ENCODE measurements at places on chromosomes 2 and 18.
A peak's percentile ranks its signal among the peaks of the same experiment; 100 is the strongest.

- no peak for DNase-seq
Observed at GRCh38 chr2:2838548-2838845, 507.4 kb upstream of the MYT1L start.

- no peak for DNase-seq
Observed at GRCh38 chr2:164917296-164917903, 37.9 kb downstream of the SLC38A11 start.

DNA sequence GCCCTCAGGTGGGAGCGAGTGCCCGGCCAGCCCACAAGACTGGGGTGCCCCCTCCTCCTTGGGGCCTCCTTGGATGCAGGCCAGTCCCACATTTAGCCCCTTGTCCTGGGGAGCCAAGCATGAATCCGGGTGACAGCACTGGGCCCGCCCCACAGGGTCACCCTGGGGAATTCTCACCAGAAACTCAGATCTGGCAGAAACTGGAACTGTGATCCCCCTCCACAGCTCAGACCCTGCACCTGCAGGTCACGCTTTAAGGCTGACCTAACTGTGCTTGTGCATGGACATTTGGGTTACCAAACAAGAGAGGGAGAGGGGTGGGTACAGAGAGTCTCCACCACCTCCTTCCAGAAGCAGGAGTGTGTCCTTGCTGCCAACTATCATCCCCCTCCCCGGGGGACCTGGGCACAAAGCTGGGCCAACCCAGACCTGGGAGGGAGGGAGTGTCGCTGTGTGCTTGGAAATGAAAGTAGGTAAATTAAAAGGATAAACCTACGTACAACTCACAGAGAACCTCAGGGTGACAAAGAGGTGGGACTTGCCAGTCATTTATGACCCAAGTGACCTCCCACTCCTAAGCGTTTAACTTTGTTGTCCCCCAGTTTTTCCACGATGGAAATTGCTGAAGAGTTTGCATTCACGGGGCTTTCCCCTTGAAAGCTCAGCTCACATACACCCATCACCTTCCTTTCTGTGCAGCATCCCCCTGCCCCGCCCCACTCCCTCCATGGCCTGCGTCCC lies 9.1 kb downstream of the ITM2C start:
- no peak for DNase-seq

- no peak for DNase-seq
Observed at GRCh38 chr2:151344906-151345305, 12.5 kb upstream of the TNFAIP6 start.

GRCh38 chr2:72561621-72562318 lies 264.1 kb downstream of the EXOC6B start:
- no peak for DNase-seq

GRCh38 chr2:103005393-103005792 lies 243.6 kb downstream of the TMEM182 start:
- no peak for DNase-seq

GRCh38 chr2:170177950-170178781 lies at the start of gene MYO3B:
TSS of gene MYO3B (plus strand) at chr2:170178147. CDS start at chr2:170178288, 141 bp downstream.
- no peak for DNase-seq

DNA sequence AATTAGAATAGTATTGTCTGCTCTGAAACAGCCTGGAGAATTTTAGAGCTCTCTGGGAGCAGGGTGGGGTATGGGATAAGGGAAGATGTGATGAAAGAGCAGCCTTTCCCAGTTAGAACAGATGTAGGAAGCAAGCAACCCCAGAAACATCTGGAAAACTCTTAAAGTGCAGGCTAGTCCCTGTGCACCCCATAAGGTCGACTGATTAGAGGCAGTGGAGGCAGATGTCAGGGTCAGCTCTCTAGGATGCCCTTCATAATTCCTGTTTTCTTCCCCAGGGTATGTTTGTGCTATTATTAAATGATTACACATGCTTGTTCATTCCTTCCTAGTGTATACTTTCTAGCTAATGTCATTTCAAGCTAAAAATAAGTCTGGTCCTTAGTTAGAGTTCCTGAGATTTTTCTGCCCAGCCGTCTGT lies 41.7 kb downstream of the PTPRM start:
- no peak for DNase-seq

GRCh38 chr2:159177957-159178356 lies 108.5 kb downstream of the WDSUB1 start:
- no peak for DNase-seq

DNA sequence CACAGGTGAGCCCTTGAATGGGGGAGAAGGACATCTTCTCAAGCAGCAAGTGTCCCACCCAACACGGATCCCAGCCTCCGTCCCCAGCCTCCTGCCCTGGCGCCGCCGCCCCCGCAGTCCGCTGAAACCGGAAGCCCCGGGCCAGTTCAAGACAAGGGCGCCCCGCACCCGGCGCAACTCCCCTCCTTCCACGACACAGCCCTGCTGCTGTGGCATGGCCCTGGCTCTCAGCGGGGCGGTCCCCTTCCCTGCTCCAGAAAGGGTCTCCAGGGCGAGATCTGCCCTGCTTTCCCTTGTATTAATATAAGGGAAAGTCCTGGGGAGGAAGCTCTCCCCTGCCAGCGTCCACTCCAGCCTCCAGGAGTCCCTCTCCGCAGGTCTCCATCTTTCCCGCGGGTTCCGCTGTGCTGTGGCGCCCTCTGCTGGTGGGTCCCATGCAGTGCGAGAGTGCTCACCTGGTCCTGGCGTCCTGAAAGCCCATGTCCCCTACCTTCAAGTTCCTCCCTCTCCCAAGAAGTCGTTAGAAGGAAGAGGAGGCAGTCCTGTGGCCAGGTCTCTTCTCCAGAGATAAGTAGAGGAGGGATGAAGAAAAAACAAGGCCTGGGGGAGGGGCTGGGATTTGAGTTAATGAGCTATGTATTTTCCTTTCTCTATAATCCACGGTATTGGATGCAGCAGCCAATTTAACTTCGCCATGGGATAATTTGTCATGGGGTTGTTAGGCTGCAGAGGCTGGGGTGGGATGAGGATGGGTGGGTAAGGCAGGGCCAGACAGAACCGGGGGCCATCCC lies 176.0 kb downstream of the SMAD2 start:
- peak; percentile 25 for DNase-seq

GRCh38 chr2:117958186-117958585 lies 55.7 kb downstream of the CCDC93 start:
- no peak for DNase-seq

DNA sequence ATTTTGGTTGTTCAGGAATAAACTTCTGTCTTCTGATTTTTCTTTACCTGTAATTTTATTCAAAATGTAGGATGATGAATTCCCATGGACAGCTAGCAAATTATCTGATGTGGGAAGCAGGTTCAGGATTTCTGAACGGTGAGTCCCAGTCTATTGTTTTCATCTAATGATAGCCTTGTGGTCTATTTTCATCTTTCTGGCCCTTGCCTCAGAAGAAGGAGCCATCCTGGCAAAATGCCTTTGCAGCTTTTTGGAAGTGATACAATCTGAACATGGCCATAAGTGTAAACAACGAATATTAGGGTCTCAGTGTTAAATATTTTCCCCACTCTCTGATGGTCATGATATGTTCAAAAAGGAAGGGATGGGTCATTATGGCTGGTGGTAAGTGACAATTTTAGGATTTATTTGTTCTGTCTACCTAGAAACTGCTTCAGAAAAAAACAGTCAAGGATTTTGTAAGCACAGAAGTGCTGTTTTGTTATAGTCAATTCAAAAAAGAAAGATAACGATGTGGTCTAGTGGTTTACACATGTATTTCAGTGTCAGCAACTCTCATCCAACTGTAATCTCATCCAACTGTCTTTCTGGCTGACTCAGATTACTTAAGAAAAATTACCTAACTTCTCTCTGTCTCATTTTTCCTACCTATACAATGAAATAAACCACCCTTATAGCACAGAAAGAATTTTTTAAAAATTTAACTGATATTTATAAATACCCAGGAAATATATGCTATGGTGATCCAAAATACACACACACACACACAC lies 272.6 kb upstream of the ERBB4 start:
- DNase-seq = no peak

DNA sequence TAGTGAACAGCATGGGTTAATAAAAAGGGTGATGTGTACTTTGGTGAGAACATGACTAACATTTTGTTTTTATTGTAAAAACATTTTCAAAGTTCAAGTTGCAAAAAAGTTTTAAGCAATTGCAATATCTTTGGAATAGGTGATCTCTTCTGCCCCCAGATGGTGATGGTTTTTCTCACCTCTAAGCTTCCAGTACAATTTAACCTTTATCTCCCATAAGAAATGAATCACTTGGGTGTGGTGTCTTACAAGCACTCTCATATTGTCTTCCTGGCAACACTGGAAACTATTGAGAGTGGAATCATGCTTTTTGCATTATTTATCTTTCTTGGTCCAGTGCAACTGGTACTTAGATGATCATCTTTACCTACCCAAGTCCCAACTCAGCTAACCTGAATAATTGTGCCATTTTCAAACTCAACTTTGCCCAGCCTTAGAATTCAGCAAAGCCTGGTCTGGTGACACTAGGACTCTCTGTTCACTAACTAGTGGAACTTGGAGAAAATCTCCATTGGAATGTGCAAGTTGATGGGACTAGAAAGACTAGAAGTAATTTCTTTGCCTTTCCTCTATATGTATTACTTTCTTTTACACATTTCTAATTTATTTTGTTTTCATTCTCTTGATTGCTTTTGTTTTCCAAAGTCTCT lies 964.7 kb upstream of the ZEB2 start:
- no peak for DNase-seq

GRCh38 chr2:145323512-145323911 lies 803.6 kb upstream of the ZEB2 start:
- no peak for DNase-seq

- DNase-seq = no peak
Observed at GRCh38 chr2:69641887-69642708, 1.4 kb downstream of the AAK1 start.

DNA sequence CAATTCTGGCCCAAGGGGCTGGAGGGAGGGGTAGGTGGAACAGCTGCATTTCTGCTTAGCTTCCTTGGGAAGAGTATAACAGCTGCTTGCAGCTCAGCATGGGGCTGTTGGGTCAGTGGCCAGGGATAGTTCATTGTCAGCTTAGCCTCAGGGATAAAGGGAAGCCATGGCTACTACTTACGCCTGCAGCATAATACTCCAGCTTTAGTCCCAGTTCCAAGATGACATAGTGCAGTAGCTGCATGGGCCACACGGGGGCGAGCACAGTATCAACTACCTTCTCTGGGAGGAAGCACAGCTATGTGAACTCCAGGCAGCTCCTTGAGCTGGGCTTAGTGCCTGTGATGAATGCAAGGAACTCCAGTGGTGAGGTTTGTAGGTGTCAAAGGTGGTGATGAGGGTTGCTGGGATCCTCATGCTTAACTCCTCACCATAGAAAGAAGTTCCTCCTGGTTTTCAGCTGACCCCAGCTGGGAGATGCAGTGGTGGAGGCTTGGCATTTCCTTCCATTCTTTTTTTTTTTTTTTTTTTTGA lies 35.4 kb upstream of the RHOB start:
- DNase-seq = peak; percentile 66

DNA sequence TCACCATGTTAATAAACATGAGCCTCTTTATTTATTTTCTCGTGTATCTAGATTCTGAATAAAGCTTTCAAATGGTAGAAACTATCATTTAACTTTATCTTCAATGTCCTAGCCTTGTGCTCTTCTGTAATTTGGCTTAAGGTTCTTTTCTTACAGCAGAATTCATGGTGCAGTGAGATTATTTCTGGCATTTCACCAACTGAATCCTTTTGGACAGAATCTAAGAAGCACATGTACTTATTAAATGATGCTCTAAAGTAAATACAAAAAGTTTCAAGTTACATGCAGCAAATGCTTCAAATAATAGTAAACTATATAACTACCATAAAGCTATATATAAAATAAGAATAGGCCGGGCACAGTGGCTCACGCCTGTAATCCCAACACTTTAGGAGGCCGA lies 65.9 kb downstream of the AP1S3 start:
- DNase-seq = no peak

DNA sequence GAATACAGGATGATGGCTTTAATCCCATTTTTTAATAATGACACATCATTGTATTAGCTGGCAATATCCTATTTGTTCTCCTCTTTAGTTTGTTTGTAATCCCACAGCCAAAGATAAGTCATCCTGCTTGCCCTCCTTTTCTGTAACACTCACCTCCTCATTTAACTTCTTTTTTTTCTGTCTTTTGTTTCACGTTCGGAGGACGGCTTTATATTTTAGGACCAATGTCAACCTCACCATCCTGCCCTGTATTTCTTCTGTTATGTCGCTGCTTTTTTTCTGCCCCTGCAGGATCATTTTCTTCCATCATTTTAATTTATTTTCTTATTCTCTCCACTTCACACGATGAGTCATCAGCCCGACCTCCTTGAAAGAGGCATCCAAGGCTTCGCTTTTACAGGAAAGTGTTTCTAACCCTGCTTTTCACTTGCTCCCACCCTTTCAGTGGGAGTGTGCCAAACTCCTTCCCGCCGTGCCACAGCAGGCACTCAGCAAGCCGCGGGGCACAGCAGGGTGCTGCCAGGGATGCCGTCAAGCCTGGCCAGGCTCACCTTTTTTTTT lies 11.4 kb downstream of the RAB31 start:
- no peak for DNase-seq

GRCh38 chr2:182240862-182241371 lies 185.9 kb downstream of the PDE1A start:
- no peak for DNase-seq

- no peak for DNase-seq
Observed at GRCh38 chr18:332721-333510, 65.1 kb upstream of the THOC1 start.

DNA sequence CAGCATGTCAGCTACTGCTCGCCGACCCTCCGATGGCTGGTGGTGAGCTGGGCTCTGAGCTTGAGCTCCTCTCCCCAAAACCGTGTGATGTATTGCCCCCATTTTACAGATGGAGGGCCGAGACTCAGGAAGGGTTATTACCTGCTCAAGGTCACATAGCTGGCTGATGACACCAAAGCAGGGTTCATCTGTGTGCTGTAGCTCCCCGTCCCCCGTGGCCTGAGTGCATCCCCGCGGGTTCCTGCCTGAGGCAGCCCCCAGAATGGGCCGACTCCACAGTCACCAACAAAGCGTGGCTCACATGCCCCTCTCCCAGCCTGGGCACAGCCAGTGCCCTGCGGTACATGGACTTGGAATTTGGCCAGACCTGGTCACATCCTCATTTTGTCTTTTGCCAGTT lies 198.6 kb downstream of the TFCP2L1 start:
- DNase-seq = no peak

- no peak for DNase-seq
Observed at GRCh38 chr18:73461038-73461779, 593.4 kb upstream of the NETO1 start.

Measured in activated CD4-positive, alpha-beta T cell treated with anti-CD3 and anti-CD28 coated beads, Interleukin-2, amount 50 U/mL, for 4 hours (primary cell).